ENCODE measurements at places on chromosomes 3 and 15. TPM values are rescaled to one million over a fixed set of nuclear protein-coding genes. Genes with fewer than 3 reads are reported as not detected.

DNA sequence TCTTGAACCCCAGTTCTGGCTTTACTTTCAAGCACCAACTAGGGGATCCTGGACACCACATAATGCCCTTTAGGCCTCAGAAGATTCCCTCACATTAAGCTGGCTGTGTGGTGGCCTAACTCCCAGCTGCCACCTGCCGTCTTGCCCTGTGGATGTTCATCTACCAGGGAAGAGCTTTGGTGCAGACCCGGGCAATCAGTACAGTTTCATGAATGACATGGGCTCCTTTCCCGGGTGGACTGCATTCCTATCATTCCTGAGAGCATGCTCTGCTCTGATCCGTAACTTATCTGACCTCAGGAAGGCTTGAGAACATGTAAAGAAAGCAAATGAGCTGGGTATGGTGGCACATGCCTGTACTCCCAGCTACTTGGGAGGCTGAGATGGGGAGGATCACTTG is 50.0 kb upstream of the GSK3B start:
- H3K4me3 ChIP-seq = no peak overlapping the region
- no peaks in the 10 kb centered on the region for H3K27me3 ChIP-seq
- peaks cover 18% of the 10 kb centered on the region for H3K4me1 ChIP-seq
- H3K36me3 ChIP-seq = no peaks in the 10 kb centered on the region

DNA sequence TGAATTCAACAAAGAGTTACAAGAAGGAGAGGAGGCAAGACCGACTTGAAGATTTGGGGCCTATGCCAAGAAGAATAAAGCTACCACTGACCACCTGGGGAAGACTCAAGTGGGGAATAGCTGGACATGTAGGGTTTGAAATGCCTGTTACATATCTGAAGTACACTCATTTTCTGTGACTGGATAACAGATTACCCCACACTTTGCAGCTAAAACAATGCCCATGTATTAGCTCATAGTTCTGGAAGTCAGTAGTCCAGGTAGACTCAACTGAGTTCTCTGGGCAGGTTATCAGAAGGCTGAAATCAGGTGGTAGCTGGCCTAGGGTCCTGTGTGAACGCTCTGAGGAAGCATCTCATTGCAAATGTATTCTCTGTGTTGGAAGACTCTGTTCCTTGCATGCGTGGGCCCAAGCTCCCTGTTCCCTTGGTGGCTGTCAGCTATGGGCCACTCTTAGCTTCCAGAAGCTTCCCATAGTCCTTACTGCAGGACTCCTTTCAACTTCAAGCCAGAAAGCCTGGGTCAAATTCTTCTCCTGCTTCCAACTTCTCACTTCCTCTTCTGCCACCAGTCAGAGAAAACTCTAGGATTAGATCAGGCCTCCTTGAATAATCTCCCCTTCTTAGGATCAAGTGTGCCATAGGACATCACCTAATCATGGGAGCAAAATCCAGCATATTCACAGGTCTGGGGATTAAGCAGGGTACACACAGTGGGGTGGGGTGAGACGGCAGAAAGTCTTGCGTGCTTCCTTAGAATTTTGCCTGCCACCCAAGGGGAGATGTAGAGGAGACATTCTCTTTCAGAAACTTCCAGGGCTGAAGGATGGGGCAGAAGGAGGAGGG is 187.8 kb downstream of the SHQ1 start:
- H3K36me3 ChIP-seq = no peaks in the 10 kb centered on the region
- H3K4me1 ChIP-seq = no peaks in the 10 kb centered on the region
- DNase-seq = no peak
- H3K4me3 ChIP-seq = no peak overlapping the region
- H3K27me3 ChIP-seq = no peaks in the 10 kb centered on the region
- no peak overlapping the region for H3K27ac ChIP-seq

DNA sequence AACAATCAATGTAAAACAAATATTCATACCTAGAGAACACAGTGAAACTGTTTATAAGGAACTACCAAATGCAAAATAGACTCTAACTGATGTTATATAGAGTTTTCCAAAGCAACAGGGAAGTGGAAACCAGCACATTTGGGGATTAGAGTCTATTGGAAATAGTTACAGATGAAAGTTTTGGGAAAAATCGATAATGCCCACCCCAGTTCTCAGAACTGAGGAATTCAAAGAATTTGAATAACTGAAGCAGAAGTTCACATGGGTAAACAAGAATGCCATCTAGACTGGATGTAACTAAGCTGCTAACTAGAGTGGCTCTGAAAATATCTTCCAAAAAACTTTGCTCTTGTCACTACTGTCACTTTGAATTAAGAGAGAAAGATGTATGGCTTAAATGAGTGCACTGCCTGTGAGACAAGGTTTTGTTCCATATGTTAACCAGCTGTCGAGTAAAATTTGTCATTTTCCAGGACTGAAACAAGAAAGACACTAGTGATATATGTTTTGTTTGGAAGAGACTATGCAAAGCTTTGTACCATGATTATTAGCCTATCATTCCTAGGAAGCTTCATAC is 9.2 kb upstream of the DENND4A start:
- no peak overlapping the region for H3K27ac ChIP-seq
- no peaks in the 10 kb centered on the region for H3K36me3 ChIP-seq

- no peak overlapping the region for H3K4me3 ChIP-seq
- no peak overlapping the region for H3K27ac ChIP-seq
- no peaks in the 10 kb centered on the region for H3K27me3 ChIP-seq
- H3K36me3 ChIP-seq = no peaks in the 10 kb centered on the region
- no peaks in the 10 kb centered on the region for H3K4me1 ChIP-seq
These were observed 849.8 kb downstream of the AGBL1 start for GRCh38 chr15:86929461-86929860.

DNA sequence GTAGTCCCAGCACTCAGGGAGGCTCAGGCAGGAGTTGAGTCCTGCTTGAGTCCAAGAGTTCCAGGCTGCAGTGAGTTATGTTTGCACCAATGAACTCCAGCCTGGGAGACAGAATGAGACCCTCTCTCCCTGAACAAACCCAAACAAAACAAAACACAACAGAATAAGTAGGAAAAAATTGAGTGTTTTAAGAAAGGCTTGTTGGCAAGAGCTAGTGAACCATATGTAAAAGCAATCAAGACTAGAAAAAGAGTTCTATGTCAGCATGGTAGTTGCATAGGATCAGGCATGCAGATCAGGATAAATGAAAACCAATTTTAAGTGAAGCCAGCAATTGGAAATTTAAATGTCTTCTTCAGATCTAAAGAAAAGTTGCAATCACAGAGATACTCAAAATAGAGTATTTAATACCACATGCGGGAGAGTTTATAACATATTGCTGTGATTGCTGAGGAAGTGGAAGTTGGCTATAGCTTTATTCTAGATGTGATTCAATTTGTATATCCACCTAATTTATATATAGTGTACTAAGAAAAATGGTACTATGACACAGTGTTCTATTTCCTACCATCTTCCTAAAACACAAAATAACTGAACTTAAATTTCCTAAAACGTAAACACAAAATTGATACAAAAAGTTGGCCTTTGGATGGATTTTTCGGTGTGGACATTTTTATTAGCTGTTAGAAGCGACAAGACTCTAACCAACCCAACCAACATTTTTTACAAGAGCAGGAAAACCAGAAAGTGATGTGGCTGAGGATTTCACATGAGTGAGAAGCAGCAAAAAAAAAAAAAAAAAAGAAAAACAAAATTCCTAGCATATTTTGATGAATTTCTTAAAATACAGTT is 101.9 kb upstream of the ROBO1 start:
- DNase-seq = no peak
- no peak overlapping the region for H3K4me3 ChIP-seq
- H3K4me1 ChIP-seq = no peaks in the 10 kb centered on the region
- H3K27me3 ChIP-seq = no peaks in the 10 kb centered on the region

- no peaks in the 10 kb centered on the region for H3K27me3 ChIP-seq
- H3K36me3 ChIP-seq = no peaks in the 10 kb centered on the region
- H3K4me1 ChIP-seq = peaks cover 92% of the 10 kb centered on the region
- DNase-seq = no peak
- H3K4me3 ChIP-seq = no peak overlapping the region
- H3K27ac ChIP-seq = peak overlapping the region; percentile 23
These were observed 37.8 kb upstream of the IL20RB start for GRCh38 chr3:136919799-136920580.

DNA sequence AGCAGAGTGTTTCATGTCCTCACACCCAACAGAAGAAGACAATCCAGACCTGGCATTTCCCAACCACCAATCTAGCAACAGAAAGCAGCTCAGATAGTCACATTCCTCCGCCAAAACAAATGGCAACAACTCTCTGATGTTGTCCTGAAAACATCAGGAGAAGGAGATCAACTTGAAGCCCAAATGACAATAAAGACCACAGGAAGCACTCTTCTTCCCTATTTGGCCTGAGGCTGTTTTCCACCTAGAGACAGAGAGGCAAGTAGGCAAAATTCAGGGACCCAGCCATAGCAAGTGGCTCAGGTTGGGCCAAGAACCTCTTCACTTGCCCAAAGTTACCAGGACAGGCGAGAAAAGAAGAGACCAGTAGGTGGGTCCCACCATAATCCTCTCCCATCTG is 35.0 kb downstream of the ZNF148 start:
- peaks cover 14% of the 10 kb centered on the region for H3K36me3 ChIP-seq
- no peaks in the 10 kb centered on the region for H3K27me3 ChIP-seq
- no peak for DNase-seq
- H3K27ac ChIP-seq = no peak overlapping the region
- H3K4me1 ChIP-seq = no peaks in the 10 kb centered on the region

DNA sequence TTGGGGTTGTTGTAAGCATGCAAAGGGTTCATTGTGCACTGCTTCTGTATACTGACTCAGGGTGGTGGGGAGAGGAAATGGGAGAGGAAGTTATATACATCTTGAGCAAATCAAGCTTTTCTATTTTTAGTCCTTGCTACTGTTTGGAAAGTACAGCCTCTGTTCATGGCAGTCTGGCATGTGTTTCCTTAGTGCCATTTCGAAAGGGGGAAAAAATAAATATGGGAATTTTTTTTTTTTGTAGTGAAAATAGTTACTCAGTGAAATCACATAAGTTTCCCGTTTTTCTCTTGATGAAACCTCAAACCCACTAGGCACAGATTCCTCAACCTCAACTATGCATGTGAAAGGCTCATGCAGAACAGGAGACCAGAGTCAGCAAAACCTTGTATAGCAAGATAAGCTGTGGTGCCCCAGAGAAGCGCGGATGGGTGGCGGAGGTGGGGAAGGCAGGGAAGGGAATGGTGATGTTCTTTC is 353.3 kb downstream of the LPP start:
- no peaks in the 10 kb centered on the region for H3K27me3 ChIP-seq
- H3K4me1 ChIP-seq = peaks cover 2% of the 10 kb centered on the region
- no peak overlapping the region for H3K4me3 ChIP-seq
- H3K27ac ChIP-seq = no peak overlapping the region

The GOLGA8J gene
- not detected for total RNA-seq

DNA sequence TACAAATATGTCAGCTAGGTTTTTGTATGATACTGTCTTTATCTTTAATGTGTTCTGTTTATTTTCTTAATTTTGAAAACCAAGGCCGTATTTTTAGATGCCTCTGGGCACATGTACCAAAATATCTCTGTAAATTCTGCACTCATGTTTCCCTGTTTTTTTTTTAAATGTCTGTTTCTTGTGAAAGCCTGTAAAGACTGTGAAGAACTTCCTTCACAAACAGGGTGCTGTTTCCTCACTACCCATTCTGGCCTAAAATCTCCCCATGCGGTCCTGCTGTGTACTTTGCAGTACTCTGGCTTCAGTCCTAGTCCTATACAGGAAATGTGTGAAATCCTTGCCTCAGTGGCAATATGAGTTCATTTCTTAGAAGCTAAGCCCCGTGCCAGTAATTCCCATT is 133.4 kb upstream of the ZBTB20 start:
- H3K4me1 ChIP-seq = no peaks in the 10 kb centered on the region
- no peak for DNase-seq
- H3K27me3 ChIP-seq = no peaks in the 10 kb centered on the region
- H3K4me3 ChIP-seq = no peak overlapping the region
- no peak overlapping the region for H3K27ac ChIP-seq

GRCh38 chr3:172181932-172182586 is 142.7 kb downstream of the FNDC3B start:
- DNase-seq = no peak
- no peak overlapping the region for H3K4me3 ChIP-seq
- no peak overlapping the region for H3K27ac ChIP-seq
- no peaks in the 10 kb centered on the region for H3K4me1 ChIP-seq

DNA sequence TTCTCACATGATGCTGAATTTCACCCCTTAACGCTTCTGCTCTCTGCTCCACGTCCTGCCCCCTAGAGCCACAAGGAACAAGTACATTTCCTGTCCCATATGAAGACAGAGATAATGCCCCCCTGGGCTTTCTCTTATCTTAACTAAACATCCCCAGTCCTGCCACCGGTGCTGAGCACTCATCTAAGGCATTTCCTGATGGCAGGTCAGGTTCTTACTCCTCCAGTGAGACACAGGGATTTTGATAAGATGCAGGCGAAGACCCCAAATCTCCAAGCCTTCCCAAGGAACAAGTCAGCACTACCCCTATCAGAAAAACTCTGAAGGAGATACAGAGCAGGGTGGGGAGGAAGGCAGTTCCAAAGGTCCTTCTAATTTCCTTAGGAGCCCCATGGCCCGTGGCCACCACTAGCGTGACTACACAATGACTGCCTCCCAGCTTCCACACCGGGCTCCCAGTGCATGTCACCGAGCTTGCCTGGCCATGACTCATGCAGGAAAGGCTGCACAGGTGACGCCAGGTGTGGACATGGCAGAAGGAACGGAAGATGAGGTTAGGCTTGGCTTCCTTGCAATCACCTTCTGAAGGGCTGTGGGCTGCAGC is 152.9 kb downstream of the XXYLT1 start:
- H3K36me3 ChIP-seq = no peaks in the 10 kb centered on the region
- no peak overlapping the region for H3K4me3 ChIP-seq
- no peaks in the 10 kb centered on the region for H3K27me3 ChIP-seq
- no peaks in the 10 kb centered on the region for H3K4me1 ChIP-seq
- no peak overlapping the region for H3K27ac ChIP-seq

- H3K36me3 ChIP-seq = no peaks in the 10 kb centered on the region
- no peaks in the 10 kb centered on the region for H3K4me1 ChIP-seq
- H3K4me3 ChIP-seq = peak overlapping the region; percentile 34
- DNase-seq = no peak
These were observed 26.9 kb upstream of the THRB start for GRCh38 chr3:24521420-24522145.

DNA sequence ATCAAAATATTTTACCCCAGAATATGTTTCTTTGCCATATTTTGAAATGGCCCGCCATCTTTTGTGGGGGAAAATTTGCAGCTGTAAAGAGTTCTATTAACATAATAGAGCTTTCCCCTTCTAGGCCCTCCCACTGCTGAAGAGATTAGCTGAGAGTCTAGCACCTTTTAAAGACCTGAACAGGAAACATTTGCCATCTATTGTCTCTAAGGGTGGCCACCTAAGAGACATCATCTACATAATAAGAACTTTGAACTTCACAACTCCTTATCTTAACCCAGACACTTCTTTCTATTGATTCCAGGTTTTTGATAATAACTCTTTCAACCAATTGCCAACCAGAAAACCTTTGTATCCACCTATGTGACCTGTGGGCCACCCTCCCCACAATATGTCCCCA is 54.7 kb upstream of the TRPM1 start:
- no peak overlapping the region for H3K27ac ChIP-seq
- H3K4me3 ChIP-seq = no peak overlapping the region
- no peak for DNase-seq
- H3K4me1 ChIP-seq = no peaks in the 10 kb centered on the region
- no peaks in the 10 kb centered on the region for H3K27me3 ChIP-seq
